ENCODE measurements at places on chromosomes 12 and 14. TPM values are rescaled to one million over a fixed set of nuclear protein-coding genes. Genes with fewer than 3 reads are reported as not detected.

The MTA1 gene
- total RNA-seq = 141 TPM

The ZBTB1 gene
- 69.9 TPM for total RNA-seq

The IRF9 gene
- 206 TPM for total RNA-seq

DNA sequence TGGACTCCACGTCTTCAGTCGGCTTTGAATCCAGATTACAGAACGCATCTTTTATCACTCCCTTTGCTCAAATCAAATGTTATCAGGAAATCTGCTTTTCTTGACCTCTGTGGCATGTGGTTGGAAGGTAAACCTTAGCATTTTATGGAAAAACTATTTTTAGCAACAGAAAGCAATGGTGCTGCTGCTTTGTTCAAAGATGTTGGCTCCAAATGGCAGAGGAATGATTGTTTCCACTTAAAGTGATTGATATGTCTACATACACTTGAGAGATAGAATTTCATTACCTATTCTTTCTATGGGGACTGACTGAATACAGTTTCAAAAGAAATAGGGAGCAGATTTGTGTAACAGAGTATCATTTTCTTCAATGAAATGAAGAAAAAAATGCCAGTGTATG is 761.2 kb downstream of the NOVA1 start:
- H3K36me3 ChIP-seq = no peaks in the 10 kb centered on the region
- no peaks in the 10 kb centered on the region for H3K4me1 ChIP-seq
- no peak for DNase-seq
- H3K27me3 ChIP-seq = no peaks in the 10 kb centered on the region

The ESPL1 gene
- total RNA-seq = 1.6 TPM

DNA sequence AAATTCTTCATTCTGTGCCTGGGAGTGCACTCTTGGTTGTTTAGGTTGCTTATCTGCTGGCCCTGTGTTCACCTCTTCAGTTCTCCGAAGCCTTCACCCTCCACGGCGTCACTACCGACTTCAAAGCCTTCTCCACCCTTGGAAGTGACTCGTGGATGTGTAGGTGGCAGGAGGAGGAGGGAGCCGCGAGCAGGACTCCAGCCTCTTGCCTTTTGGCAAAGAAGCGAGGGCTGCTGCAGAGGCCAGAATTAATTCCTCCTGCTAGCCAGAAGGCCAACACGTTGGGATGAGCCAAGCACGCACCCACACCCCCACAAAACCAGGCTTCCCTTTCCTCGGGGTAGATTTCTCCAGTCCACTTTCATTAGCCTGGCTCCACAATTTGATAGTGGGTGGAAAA is 86.5 kb downstream of the TBX5 start:
- H3K27ac ChIP-seq = no peak overlapping the region
- H3K4me3 ChIP-seq = no peak overlapping the region
- H3K4me1 ChIP-seq = no peaks in the 10 kb centered on the region
- H3K27me3 ChIP-seq = no peaks in the 10 kb centered on the region

DNA sequence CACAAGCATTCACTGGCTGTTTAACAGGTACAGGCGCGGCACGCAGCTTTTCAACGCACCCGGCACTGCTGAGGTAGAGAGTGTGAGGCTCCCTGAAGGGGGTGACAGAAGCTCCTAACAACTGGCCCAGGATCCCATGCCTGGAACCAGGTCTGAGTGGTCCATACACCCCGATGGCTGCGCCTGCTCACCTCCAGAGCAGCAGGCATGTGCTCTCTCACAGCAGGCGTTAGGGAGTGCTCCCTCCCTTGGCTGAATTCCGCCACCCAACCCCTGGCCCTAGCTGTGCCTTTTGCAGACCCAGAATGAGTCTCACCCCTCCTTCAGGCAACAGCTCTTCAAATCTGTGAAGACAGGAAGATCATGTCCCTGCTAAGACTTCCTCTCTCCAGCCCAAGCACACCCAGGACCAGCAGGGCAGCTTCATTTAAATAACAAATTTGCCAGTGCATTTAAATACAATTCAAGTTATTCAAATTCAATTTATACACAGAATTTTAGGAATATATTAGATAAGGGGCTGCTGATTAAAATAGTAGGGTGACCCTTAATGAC is 86.0 kb downstream of the SETD3 start:
- DNase-seq = no peak
- H3K4me1 ChIP-seq = no peaks in the 10 kb centered on the region
- peaks cover 30% of the 10 kb centered on the region for H3K36me3 ChIP-seq
- no peak overlapping the region for H3K27ac ChIP-seq

- peak within 1 kb of the TSS; percentile 88 for H3K27ac ChIP-seq
- no peaks in the 10 kb centered on the region for H3K27me3 ChIP-seq
- peaks cover 7% of the 10 kb centered on the region for H3K36me3 ChIP-seq
Observed at GRCh38 chr12:6341417-6342139, at the start of gene TNFRSF1A. TNFRSF1A (minus strand) TSS chr12:6342076; CDS start chr12:6341814, 262 bp downstream.

DNA sequence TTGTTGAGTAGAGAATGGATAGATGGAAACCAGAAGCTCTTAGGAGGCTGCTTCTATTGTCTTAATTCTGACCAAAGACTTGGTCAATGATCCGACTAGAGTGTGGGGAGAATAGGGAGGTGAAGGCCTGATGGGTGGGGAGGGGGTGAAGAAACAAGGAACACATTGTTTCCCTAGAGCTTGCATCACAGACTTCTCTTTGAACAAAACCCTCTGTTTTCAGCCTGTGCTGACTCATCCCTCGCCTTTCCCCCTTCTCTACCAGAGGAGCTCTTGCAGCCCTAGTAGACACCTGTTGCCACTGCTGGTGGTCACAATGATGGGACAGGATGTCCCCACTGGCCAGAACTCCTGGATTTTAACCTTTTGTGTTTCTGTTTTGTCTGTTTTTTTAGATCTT is 46.8 kb upstream of the CISTR start:
- H3K36me3 ChIP-seq = no peaks in the 10 kb centered on the region
- DNase-seq = no peak
- no peaks in the 10 kb centered on the region for H3K4me1 ChIP-seq
- H3K27ac ChIP-seq = no peak overlapping the region

The DBX2 gene
- total RNA-seq = not detected

GRCh38 chr12:49049566-49050224 is 10.9 kb downstream of the KMT2D start:
- H3K36me3 ChIP-seq = peaks cover 98% of the 10 kb centered on the region
- H3K27ac ChIP-seq = no peak overlapping the region

The IRAK3 gene
- 0.82 TPM for total RNA-seq

GRCh38 chr12:84912198-84913128 is at the start of gene SLC6A15:
SLC6A15 (minus strand) TSS chr12:84912799; CDS start chr12:84892120, 20,679 bp downstream.
- H3K27ac ChIP-seq = no peak within 1 kb of the TSS
- H3K4me1 ChIP-seq = peaks cover 5% of the 10 kb centered on the region
- peak within 1 kb of the TSS; percentile 62 for H3K4me3 ChIP-seq
- no peak for DNase-seq

The JAG2 gene
- 1.2 TPM for total RNA-seq

The TAS2R9 gene
- not detected for total RNA-seq

The CLEC12A gene
- 0.26 TPM for total RNA-seq

The TBX3 gene
- not detected for total RNA-seq

The HOXC13 gene
- total RNA-seq = not detected

All from T-cell (primary cell).